SHP77 (cell line): ENCODE measurements at places on chromosomes 16 and 17.

GRCh38 chr17:63040816-63041215 is 74.8 kb downstream of the TANC2 start:
- no peak for DNase-seq

DNA sequence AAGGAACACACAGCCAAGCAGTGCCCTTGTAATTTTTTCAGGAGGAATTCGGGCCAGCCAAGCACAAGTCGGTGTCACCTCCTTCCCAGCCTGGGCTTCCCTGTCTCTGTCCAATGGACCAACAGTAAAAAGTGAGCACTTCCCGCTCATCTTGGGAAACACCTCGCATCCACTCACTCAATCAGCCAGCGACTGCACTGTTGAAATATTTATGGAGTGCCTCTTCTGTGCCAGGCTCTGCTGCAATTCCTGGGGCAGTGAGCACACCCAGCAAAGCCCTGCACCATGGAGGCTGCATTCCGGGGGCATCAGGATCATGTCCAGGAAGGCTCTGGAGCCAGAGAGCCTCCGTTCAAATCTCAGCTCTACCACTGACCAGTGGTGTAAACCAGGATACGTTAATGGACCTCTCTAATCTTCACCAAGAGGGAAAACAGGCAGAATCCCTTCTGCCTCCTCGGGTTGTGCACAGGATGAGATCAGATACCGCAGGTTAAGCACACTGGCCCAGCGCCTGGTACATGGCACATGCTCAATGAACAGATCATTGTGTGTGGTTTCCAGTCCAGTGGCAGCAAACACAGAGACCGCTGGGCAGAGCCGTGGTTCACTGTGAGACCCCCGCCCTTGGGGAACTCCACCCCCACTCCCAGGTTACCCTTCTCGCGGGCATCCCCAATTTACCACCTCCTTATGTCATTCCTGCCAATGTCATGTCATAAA is 194.3 kb downstream of the ZNF423 start:
- no peak for DNase-seq

- no peak for DNase-seq
Observed at GRCh38 chr17:63700528-63701455, 867 bp upstream of the LIMD2 start.

GRCh38 chr17:7878234-7878633 is 10.4 kb upstream of the CHD3 start:
- no peak for DNase-seq

- no peak for DNase-seq
Observed at GRCh38 chr17:64575431-64575830, 68.7 kb downstream of the CEP95 start.

GRCh38 chr16:53967572-53967971 is 263.6 kb downstream of the FTO start:
- no peak for DNase-seq

GRCh38 chr17:68861602-68862001 is 93.6 kb downstream of the ABCA8 start:
- DNase-seq: peak; percentile 30

- no peak for DNase-seq
Observed at GRCh38 chr17:81301195-81302144, 6.4 kb upstream of the SLC38A10 start.

- no peak for DNase-seq
Observed at GRCh38 chr17:53217311-53217710, 605.4 kb upstream of the KIF2B start.

GRCh38 chr17:72578817-72579470 is 458.1 kb downstream of the SOX9 start:
- no peak for DNase-seq

- DNase-seq: no peak
Observed at GRCh38 chr17:76631821-76632565, 11.6 kb downstream of the ST6GALNAC1 start.

- DNase-seq: no peak
Observed at GRCh38 chr16:27083861-27084261, 17.1 kb downstream of the C16orf82 start.

DNA sequence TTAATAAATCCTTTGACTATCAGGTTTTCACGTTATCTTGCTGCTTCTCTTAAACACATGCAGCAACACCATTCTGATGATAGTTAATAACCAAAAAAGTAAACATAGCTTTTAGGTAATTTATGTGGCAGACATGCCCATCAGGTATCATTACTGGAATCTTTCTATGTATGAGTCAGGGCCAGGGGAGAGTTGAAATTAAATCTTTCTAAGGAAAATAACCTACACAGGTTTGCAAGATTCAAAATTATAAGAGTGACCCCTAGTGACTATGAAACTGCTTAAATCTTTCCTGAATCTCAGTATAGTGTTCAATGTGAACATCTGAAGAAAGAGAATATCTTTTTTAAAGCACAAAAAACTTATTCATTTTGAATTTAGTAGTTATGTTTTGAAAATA is 666.6 kb downstream of the CDH11 start:
- DNase-seq: no peak

DNA sequence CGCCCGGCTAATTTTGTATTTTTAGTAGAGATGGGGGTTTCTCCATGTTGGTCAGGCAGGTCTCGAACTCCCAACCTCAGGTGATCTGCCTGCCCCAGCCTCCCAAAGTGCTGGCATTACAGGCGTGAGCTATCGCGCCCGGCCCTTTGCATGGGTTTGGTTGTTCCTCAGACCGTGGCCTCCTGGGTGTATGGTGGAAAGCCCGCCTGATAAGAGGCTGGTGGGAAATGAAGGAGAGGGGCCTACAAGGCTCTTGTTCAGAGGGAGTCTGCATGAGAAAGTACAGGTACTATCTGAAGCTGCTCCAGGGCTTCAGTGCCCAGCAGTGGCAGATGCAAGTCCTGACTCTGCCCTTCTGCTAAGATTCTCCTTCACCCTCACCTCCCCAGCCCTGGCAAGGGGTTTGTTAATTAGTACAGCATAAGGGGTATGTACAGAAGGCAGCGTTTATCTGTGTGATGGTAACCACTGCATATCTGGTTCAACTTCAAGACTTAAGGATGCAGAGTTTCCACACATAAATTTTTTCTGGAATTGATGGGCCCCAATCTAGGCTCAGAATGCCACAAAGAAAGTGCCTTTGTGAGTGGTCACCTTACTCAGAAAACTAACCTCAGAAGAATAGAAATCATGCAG is 24.2 kb downstream of the GRB7 start:
- no peak for DNase-seq

DNA sequence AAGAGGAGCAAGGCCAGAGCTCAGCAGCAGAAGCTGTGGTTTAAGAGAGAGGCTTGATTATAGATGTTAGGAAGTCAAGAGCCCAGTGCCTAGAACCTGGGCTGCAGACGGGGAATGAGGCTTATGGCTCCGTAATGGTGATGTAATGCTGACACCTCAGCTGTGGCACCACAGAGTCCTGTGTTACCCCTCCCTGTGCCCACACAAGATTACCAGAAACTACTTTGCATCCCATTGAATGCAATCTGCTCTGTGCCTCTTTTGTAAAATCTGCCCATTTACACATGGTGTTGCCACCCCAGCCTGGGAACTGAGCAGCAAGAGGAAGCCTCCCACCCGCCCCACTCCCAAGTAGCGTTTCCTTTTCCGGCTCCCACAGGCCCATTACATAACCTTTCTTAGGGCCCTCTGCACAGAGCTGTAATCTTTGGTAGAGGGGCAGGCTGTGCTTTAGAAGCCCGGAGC is 57.0 kb downstream of the PITPNC1 start:
- no peak for DNase-seq

- no peak for DNase-seq
Observed at GRCh38 chr17:63910096-63910495, 962 bp downstream of the CSHL1 start.

- DNase-seq: no peak
Observed at GRCh38 chr17:34763728-34764665, 184.6 kb downstream of the TMEM132E start.

GRCh38 chr16:27269300-27270150 is 953 bp upstream of the NSMCE1 start:
- no peak for DNase-seq

DNA sequence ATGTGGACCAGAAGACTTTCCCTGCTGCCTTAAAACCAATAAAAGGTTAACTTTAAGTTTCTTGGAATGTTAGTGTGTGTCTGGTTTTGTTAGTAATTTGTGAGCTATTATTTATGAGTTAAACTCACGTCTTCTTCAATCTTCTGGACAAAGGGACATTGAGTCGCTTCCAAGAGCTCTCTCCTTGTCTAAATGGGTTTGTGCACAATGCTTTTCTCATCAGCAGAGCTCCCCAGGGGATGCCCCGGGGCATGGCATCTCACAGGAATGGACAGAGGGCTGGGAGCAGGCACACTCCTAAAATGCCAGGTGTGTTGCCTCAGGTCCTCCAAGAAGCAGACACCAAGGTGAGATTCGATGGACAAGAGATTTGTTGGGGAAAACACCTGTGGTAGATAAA is 90.5 kb downstream of the RGS9 start:
- no peak for DNase-seq
